Keratinocyte (primary cell): ENCODE measurements at places on chromosomes 12 and 14.
A peak's percentile ranks its signal among the peaks of the same experiment; 100 is the strongest.

- H3K4me1 ChIP-seq: peaks cover 25% of the 10 kb centered on the region
- H3K36me3 ChIP-seq: no peaks in the 10 kb centered on the region
- no peaks in the 10 kb centered on the region for H3K27me3 ChIP-seq
- no peak overlapping the region for H3K4me3 ChIP-seq
- H3K27ac ChIP-seq: no peak overlapping the region
Measured at GRCh38 chr12:89731089-89731488, 22.5 kb upstream of the ATP2B1 start.

- H3K4me3 ChIP-seq: no peak overlapping the region
- no peak overlapping the region for H3K27ac ChIP-seq
- H3K4me1 ChIP-seq: peaks cover 3% of the 10 kb centered on the region
- H3K27me3 ChIP-seq: no peaks in the 10 kb centered on the region
Measured at GRCh38 chr14:39276005-39276404, 42.3 kb downstream of the MIA2 start.

- H3K27me3 ChIP-seq: no peaks in the 10 kb centered on the region
- H3K36me3 ChIP-seq: no peaks in the 10 kb centered on the region
Measured at GRCh38 chr12:27952510-27952909, 20.0 kb downstream of the PTHLH start.

- H3K36me3 ChIP-seq: peaks cover 5% of the 10 kb centered on the region
- no peaks in the 10 kb centered on the region for H3K4me1 ChIP-seq
- no peak for DNase-seq
- no peak overlapping the region for H3K4me3 ChIP-seq
- H3K27me3 ChIP-seq: no peaks in the 10 kb centered on the region
Measured at GRCh38 chr14:89990218-89990617, 34.5 kb downstream of the TDP1 start.

DNA sequence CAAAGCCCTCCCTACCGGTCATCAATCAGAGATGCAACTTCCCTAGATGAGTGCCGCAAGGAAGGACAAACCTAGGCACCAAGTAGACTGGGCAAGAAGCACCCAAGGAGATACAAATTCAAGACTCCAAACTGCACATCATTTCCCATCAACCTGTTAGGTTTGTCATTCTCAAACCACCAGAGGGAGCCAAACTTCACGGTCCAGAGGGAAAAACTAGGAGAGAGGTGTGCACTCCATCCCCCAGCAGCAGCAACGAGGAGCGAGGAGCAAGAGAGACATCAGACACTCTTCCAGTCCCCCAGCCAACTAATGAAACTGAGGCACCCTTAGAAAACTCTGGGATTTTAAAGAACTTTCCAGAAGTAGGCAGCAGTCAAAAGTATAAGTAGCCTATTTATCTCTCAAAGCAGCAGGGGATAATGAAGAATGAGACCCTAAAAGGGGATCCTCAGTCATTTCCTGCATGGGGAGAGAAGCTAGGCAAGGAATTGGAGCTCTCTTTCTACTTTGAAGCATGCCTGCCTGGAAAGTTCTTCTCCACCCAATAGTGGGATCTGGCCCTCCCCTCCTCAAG, 37.0 kb upstream of the NT5DC3 start:
- H3K27me3 ChIP-seq: no peaks in the 10 kb centered on the region
- peaks cover 28% of the 10 kb centered on the region for H3K4me1 ChIP-seq
- no peaks in the 10 kb centered on the region for H3K36me3 ChIP-seq
- no peak overlapping the region for H3K4me3 ChIP-seq
- peak; percentile 42 for DNase-seq
- no peak overlapping the region for H3K27ac ChIP-seq

DNA sequence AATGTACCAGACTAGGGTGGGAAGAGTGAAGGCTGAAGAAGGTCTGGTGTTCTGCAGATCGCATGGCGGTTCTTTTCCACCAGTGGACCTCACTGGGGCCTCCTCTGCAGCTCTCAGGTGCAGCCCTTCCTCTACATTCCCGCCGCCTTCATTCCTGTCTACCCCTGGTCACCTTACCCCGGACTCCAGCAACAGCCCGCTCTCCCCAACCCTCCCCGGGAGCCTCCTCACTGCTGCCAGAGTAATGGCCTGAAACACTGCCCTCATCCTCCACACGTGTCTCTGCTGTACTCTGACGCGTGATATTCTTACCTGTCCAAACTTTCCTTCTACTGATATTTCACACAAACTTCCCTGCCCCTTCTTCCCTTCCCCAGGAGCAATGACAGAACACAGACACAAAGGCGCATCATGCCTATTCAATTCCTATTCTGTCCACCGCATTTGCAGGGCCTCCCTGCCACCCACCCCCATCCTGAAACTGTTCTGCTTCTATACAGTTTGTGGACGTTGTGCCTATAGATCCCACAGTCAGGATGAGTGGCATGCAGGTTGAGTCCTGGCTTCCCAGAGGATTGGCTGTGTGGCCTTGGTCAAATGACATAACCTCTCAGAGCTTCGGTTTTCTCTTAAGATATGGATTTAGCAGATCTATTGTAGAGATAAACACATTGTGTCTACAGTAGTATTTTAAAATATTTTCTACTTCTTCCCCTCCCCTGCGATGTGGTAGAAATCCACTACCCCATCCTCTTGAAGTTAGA, 1.7 kb upstream of the NUAK1 start:
- H3K36me3 ChIP-seq: no peaks in the 10 kb centered on the region
- no peaks in the 10 kb centered on the region for H3K27me3 ChIP-seq
- no peak overlapping the region for H3K27ac ChIP-seq
- no peak for DNase-seq
- peaks cover 33% of the 10 kb centered on the region for H3K4me1 ChIP-seq
- peak overlapping the region; percentile 82 for H3K4me3 ChIP-seq

DNA sequence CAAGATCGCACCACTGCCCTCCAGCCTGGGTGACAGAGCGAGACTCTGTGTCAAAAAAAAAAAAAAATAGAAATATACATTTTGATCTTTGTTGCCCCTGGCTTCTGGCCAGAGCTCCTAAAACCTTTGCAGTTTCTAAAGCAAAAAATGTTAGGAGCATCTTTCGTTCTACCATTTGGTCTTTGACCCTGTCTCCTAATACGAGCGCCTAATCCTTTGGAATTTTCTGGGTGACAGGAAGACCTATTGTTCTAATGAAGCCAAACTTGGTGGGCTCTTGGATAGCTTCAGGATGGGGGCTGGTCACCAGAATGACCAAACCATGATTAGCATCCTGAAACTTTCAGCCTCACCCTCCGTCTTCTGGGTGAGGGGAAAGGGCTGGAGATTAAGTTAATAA, 32.3 kb upstream of the CLIP1 start:
- no peak overlapping the region for H3K27ac ChIP-seq
- DNase-seq: no peak
- no peak overlapping the region for H3K4me3 ChIP-seq
- peaks cover 2% of the 10 kb centered on the region for H3K4me1 ChIP-seq

DNA sequence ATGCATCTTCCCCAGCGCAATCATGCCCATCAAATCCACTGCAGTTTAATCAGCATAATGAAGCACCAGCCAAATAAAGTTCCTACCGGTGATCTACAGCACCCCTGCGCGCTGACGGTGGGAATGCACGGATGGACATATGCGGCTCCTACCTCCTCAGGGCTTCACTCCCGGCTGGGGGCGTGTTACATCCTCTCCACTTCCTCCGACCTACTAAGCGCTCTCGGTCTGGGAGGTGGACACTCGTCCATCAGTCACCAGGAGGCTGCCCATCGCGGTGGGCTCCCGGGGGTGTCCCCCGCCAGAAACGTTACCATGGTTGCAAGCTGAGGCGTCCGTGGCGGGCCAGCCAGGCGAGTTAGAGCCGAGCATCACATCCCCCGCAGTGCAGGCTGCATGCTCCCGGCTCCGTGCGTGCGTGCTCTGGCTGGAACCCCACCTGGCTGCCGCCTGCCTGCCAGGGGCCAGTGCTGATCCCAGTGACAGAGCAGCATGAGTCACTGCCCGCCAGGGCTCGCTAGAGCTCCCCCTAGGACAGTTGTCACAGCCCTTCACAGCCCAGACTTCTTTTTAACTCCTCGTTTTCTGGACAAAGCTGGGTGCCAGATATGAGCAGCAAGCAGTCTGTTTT, 73.0 kb downstream of the CIT start:
- DNase-seq: peak; percentile 46
- peaks cover 26% of the 10 kb centered on the region for H3K4me1 ChIP-seq
- H3K27ac ChIP-seq: peak overlapping the region; percentile 17

DNA sequence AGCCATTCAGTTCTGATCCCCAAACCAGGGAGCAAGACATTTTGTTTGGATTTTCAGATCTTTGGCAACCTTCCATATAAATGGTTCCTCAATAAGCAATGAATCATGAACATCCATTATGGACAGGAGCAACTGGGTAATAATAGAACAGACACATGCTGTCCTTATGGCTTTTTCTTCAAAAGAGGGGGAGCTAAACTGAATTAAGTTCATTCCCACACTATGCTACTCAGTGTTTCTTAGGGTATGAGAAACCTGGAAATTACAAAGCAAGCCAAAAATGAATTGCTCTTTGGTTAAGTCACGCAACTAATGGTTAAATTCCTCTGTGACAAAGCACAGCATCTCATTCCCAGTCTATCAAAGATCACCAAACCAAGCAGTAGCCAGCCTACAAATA, 51.0 kb downstream of the PTGER2 start:
- H3K4me1 ChIP-seq: peaks cover 15% of the 10 kb centered on the region
- H3K4me3 ChIP-seq: no peak overlapping the region
- H3K27ac ChIP-seq: no peak overlapping the region
- no peak for DNase-seq
- H3K27me3 ChIP-seq: no peaks in the 10 kb centered on the region

GRCh38 chr12:117733549-117733805, 235.3 kb downstream of the KSR2 start:
- H3K4me3 ChIP-seq: no peak overlapping the region
- H3K36me3 ChIP-seq: no peaks in the 10 kb centered on the region
- H3K27ac ChIP-seq: no peak overlapping the region
- DNase-seq: no peak
- no peaks in the 10 kb centered on the region for H3K4me1 ChIP-seq

- H3K36me3 ChIP-seq: no peaks in the 10 kb centered on the region
- DNase-seq: no peak
- H3K4me3 ChIP-seq: no peak overlapping the region
- peaks cover 14% of the 10 kb centered on the region for H3K4me1 ChIP-seq
- H3K27ac ChIP-seq: no peak overlapping the region
Measured at GRCh38 chr14:72743626-72744025, 150.3 kb downstream of the DPF3 start.

- no peak overlapping the region for H3K27ac ChIP-seq
- no peaks in the 10 kb centered on the region for H3K36me3 ChIP-seq
- DNase-seq: no peak
- no peaks in the 10 kb centered on the region for H3K4me1 ChIP-seq
- H3K4me3 ChIP-seq: no peak overlapping the region
- H3K27me3 ChIP-seq: peaks cover 5% of the 10 kb centered on the region
Measured at GRCh38 chr14:24063263-24063836, 8.0 kb upstream of the CPNE6 start.

GRCh38 chr12:57214398-57214781, 2.2 kb upstream of the NXPH4 start:
- H3K27me3 ChIP-seq: peaks cover 38% of the 10 kb centered on the region
- H3K27ac ChIP-seq: no peak overlapping the region
- H3K36me3 ChIP-seq: peaks cover 5% of the 10 kb centered on the region
- peaks cover 38% of the 10 kb centered on the region for H3K4me1 ChIP-seq

- no peak for DNase-seq
- no peaks in the 10 kb centered on the region for H3K36me3 ChIP-seq
- H3K4me3 ChIP-seq: no peak overlapping the region
- H3K27me3 ChIP-seq: no peaks in the 10 kb centered on the region
- peaks cover 6% of the 10 kb centered on the region for H3K4me1 ChIP-seq
Measured at GRCh38 chr12:19615384-19615725, 176.1 kb downstream of the AEBP2 start.

- no peak for DNase-seq
- H3K27ac ChIP-seq: no peak overlapping the region
- no peak overlapping the region for H3K4me3 ChIP-seq
Measured at GRCh38 chr14:79209418-79209817, 1001.9 kb downstream of the DIO2 start.

GRCh38 chr12:28413460-28414109, 223.3 kb downstream of the CCDC91 start:
- DNase-seq: no peak
- no peak overlapping the region for H3K4me3 ChIP-seq
- H3K27ac ChIP-seq: no peak overlapping the region
- H3K36me3 ChIP-seq: peaks cover 3% of the 10 kb centered on the region
- no peaks in the 10 kb centered on the region for H3K27me3 ChIP-seq
- H3K4me1 ChIP-seq: peaks cover 9% of the 10 kb centered on the region

- H3K27me3 ChIP-seq: no peaks in the 10 kb centered on the region
- H3K4me1 ChIP-seq: peaks cover 21% of the 10 kb centered on the region
- H3K36me3 ChIP-seq: no peaks in the 10 kb centered on the region
- no peak overlapping the region for H3K4me3 ChIP-seq
- DNase-seq: no peak
Measured at GRCh38 chr12:53424626-53425514, 1.2 kb downstream of the AMHR2 start.

GRCh38 chr12:116719731-116720528, 17.9 kb downstream of the SPRING1 start:
- no peaks in the 10 kb centered on the region for H3K27me3 ChIP-seq
- H3K4me1 ChIP-seq: no peaks in the 10 kb centered on the region
- H3K27ac ChIP-seq: no peak overlapping the region

GRCh38 chr12:125013816-125014442, 20.5 kb downstream of the BRI3BP start:
- H3K27ac ChIP-seq: no peak overlapping the region
- H3K4me3 ChIP-seq: no peak overlapping the region
- DNase-seq: no peak
- no peaks in the 10 kb centered on the region for H3K4me1 ChIP-seq
- peaks cover 25% of the 10 kb centered on the region for H3K36me3 ChIP-seq

DNA sequence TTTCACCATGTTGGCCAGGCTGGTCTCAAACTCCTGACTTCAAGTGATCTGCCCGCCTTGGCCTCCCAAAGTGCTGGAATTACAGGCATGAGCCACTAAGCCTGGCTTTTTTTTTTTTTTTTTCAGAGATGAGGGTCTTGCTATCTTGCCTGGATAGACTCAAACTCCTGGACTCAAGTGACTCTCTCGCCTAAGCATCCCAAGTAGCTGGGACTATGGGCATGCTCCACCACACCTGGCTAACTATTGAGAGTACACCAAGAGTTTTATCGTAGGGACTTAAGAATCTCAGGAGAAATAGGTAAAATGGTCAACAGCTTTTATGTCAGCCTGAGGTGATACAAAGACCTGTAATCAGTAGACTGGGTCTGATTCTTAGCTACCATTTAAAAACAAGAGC, 31.2 kb upstream of the SIX1 start:
- no peaks in the 10 kb centered on the region for H3K36me3 ChIP-seq
- no peak for DNase-seq
- H3K27me3 ChIP-seq: no peaks in the 10 kb centered on the region
- H3K4me3 ChIP-seq: no peak overlapping the region
